ENCODE measurements at places on chromosomes 1 and 21.

GRCh38 chr1:70536708-70537366 is 125.8 kb downstream of the CTH start:
- DNase-seq: no peak

GRCh38 chr1:226816576-226816975 is 53.8 kb upstream of the PSEN2 start:
- DNase-seq: peak; percentile 44

GRCh38 chr1:154427173-154428139 is 22.3 kb downstream of the IL6R start:
- DNase-seq: no peak

GRCh38 chr1:229869240-229869639 is 197.8 kb upstream of the GALNT2 start:
- no peak for DNase-seq

GRCh38 chr1:244012202-244012601 is 38.9 kb upstream of the ZBTB18 start:
- peak; percentile 75 for DNase-seq

DNA sequence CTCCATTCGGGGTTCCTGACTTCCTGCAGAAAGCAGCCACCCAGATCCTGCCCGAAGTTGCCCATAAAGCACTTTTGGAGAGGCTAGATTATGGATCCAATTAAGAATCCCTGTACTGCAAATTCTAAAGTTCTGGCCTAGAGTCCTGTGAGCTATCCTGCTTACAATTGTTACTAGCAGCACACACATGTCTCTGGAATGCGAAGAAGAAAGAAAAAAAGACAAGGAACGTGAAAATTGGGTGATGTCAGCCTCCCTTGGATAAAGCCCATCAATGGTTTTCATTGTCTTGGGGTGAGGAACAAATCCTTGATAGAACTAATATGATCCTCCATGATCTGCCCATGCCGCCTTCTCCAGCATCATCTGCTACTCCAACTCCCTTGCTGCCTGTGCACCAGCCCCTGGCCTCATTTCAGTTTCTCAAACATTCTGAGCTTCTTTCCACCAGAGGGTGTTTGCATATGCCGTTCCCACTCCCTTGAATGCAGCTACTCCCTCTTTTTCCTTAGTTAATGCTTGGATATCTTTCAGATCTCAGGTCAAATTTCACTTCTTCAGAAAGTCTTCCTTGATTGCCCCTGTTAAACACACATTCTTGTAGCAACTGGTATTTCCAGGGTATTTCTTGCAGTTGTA is 94.0 kb downstream of the ST6GALNAC5 start:
- peak; percentile 54 for DNase-seq

GRCh38 chr21:45004481-45005247 is 64.8 kb downstream of the SLX9 start:
- peak; percentile 64 for DNase-seq

- DNase-seq: no peak
Measured at GRCh38 chr21:15682186-15682895, 47.4 kb upstream of the USP25 start.

- DNase-seq: no peak
Measured at GRCh38 chr1:212073490-212073889, 37.9 kb downstream of the DTL start.

GRCh38 chr21:45034556-45035476 is 39.6 kb upstream of the ADARB1 start:
- DNase-seq: no peak

GRCh38 chr1:206049293-206049692 is 3.7 kb upstream of the RHEX start:
- no peak for DNase-seq

DNA sequence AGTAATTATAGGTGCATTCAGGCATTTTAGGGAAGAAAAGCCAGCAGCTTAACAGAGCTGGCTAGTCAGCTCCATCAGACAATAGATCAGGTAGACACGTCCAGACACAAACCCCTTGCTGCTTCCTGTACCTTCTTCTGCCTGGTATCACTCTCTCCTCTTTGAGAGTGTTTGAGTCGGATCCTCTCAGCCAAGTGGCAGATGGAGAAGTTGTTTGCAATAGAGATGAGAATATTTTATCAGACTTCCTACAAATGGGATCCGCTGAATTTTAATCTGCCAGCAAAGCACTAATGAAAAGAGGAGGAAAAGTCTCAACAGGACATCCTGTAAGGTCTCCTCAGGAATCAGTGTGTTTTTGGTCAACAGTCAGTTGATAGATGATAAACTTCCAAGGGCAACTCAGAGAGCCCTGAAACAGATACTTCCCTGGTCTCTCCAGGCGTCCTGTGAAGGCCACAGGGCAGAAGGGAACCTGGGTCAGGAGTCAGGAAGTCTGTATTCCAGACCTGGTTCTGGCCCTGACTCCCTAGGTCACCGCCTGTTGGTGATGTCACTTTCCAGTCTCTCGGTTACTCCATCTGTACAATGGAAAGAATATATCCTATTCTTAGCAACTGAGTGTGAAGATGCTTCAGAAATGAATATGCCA is 62.1 kb upstream of the PROX1 start:
- DNase-seq: no peak

GRCh38 chr1:100423832-100424337 is 71.6 kb downstream of the CDC14A start:
- DNase-seq: no peak

DNA sequence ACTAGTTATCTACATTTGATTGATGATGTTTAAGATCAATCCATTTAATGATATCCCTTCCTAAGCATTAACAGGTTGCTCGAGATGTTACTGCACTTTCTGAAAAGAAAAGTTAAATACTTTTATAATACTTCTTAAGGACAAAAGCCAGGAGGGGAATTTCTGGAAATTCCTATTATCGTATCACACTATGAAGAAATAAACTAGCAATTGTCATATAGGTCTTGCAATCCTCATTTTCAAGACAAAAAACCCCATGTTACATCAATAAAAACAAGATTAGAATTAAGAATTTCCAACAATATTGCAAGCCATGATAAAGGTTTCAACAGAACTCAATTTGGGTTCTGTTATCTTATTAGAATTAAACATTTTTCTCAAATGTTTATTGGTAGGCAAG is 47.2 kb downstream of the HNRNPR start:
- DNase-seq: no peak

DNA sequence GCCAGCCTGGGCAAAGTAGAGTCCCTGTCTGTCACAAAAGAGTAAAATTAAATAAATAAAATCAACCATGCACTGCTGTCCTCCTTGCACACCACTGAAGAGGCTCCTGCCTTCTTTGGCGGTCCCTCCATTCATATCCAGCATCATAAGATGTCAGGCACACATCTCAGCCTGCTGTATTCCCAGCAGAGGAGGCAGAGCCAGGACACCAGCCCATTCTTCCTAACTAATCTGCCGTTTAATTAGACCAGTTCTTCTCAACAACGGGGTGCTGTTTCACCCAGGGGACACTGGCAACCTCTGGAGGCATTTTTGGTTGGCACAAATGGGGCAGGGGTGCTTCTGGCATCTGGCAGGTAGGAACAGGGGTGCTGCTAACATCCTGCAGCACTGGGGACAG is 119.7 kb downstream of the ETS2 start:
- no peak for DNase-seq

GRCh38 chr1:38050397-38051078 is 3.9 kb upstream of the POU3F1 start:
- no peak for DNase-seq

- no peak for DNase-seq
Measured at GRCh38 chr1:44905276-44905675, 62.2 kb upstream of the PTCH2 start.

- no peak for DNase-seq
Measured at GRCh38 chr1:157110686-157111085, 11.1 kb upstream of the ETV3L start.

DNA sequence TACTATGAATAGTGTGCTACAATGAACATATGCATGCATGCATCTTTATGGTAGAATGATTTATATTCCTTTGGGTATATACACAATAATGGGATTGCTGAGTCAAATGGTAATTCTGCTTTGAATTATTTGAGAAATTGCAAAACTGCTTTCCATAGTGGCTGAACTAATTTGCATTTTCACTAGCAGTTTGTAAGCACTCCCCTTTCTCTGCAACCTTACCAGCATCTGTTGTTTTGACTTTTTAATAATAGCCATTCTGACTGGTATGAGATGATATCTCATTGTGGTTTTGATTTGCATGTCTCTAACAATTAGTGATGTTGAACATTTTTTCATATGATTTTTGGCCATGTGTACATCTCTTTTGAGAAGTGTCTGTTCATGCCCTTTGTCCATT is 24.0 kb upstream of the DIRAS3 start:
- DNase-seq: no peak

GRCh38 chr1:116123837-116124533 is 12.8 kb downstream of the MAB21L3 start:
- DNase-seq: no peak

DNA sequence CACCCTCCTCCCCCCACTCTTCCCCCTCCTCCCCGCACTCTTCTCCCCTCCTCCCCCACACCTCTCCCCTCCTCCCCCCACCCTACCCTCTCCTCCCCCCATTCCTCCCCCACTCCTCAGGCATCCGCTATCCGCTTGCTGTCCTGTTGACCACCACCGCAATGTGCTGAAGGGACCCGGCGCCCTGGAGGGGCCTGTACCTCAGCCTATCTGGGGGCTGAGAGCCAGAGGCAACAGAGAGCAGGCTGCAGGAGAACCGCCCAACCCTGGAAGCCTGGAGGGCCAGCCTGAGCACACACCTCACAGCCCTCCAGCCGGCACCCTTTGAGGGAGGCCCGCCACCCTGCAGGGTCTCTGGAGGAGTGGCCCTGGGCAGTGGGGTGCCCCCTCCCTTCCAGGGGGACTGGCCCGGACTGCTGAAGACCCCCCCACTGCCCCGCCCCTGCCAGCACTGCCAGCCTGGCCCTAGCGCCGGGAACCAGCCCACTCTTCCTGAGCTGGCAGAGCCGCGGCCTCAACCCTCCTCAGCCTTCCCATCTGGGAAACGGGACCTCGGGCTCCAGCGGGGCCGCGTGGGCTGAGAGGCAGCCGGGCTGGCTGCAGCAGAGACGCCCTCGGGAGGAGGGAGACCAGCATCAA is 1.2 kb downstream of the C1QTNF12 start:
- no peak for DNase-seq

GRCh38 chr21:44947930-44948331 is 8.1 kb downstream of the SLX9 start:
- no peak for DNase-seq
